ENCODE measurements at places on chromosomes 4 and X.

DNA sequence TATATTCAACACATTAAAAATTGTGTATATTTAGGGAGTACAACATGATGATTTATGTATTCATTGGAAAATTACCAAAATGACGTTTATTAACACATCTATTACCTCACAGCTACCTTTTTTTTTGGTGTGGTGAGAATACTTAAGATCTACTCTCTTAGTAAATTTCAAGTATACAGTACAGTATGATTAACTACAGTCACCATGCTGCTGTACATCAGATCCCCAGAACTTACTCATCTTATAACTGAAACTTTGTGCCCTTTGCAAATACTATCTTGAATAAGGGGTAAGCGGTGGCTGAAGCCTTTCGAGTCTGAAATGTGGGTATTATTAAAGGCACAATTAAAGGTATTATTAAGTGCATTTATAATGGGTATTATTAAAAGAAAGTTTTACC is 976 bp downstream of the PHKA1 start:
- peak; percentile 0 for DNase-seq

DNA sequence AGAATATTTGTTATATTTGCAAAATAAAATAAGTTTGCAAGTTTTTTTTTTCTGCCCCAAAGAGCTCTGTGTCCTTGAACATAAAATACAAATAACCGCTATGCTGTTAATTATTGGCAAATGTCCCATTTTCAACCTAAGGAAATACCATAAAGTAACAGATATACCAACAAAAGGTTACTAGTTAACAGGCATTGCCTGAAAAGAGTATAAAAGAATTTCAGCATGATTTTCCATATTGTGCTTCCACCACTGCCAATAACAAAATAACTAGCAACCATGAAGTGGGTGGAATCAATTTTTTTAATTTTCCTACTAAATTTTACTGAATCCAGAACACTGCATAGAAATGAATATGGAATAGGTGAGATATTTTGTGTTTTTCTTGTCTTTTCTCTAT is at the start of gene AFP:
TSS of gene AFP (plus strand) at position 238 of the 400 bp plus-strand sequence. CDS start at position 280, 42 bp downstream.
- DNase-seq: no peak

- DNase-seq: no peak
Observed at GRCh38 chr4:78616046-78616498, 64.5 kb downstream of the ANXA3 start.

DNA sequence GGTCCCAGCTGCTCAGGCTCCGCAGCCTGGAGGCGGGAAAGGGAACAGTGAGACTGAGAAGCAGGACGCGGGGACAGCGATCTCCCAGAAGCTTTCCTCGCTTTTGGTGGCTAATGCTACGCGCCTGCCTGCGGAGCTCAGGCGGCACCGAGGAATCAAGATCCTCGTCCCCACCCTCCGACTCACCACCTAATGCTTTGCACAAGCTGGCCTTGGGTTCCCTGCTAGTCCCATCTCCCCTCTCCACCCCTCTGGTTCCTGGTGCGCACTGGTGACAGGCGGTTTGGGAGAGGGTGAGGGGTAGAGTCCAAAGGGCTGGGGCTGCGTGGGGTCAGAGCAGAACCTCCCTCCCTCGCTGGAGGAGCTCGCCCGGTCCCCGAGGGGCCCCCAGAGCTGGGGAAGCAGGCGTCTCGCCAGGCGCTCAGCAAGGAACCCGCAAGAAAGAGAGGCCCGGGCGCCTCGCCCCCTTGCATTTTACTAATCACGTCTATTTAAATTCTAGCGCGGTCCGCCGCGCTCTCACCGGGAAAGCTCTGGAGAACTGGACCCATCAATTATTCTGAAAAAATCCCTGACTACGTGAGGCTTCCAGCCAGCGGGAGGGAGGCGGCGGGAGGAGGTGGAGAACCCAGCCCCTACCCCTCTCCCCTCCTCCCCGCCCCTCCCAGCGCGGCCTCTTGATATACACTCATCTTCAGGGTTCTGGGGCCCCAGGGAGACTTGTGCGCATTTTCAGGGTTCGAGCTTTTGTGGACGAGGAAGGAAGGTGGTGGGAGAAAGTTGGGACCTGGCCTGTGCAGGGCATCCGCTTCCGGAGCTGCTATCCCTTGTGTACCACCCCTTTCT is 9.1 kb downstream of the POU4F2 start:
- DNase-seq: no peak

DNA sequence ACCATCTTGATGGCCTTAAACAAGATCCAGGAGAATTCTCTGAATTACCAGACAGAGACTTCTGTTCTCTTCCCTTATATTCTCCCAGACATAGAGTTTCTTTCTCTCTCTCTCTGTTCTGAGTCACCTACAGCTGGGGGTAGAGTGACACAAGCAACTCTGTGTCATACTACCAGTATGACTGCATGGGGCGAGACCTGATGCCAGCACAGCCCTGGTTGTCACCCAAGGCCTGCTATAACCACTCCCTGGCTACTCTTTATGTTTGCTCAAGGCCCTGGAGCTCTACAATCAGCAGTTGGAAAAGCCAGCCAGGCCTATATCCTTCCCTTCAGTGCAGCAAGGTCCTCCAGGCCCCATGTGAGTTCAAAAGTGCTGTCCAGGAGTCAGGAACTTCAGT is 114.2 kb upstream of the TENT5D start:
- no peak for DNase-seq

- no peak for DNase-seq
Observed at GRCh38 chr4:103996637-103997036, 276.9 kb upstream of the TACR3 start.

DNA sequence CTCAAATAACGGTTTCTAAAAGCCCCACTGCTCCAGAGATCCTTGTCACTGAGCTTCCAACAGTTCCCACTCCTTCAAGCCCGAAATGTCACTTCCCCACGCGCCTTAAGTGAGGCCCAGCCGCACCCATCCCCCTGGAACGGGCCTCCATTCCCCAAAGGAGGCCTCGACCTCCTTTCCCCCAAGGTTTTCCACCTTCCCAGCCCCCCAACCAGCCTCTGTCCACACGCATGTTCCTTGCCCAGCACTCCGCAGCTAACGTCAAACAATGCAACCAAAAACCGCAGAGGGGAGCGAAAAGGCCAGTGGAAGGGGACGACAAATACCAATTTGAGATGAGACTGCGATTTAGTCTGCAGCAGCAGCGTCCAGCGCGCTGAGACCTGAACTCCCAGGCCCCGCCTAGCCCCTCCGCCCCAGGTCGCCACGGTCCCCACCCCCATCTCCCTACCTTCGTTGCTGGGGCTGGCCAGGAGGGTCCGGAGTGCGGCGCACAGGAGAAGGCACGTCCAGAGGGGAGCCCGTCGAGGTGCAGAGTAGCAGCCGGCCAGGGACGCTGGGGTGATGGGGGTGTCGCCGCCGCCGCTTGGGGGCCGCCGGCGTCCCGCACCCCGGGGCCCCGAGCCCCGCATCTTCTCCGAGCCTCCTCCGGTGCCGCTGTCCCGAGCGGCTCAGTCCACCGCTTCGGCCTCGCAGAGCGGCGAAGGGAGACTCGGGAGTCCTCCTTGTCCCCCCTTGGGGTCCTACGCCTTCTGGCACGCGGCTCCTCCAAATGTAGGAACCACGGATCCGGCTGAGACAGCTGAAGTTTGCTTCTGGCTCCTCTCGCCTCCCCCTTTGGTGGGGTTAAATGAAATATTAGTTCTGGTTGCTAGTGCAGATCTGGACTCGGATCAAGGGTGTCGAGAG is 924 bp downstream of the EPHA5 start:
- DNase-seq: no peak
